ENCODE measurements at places on chromosomes 1 and 21.

- no peak for DNase-seq
Measured at GRCh38 chr1:15094056-15094455, 59.5 kb upstream of the TMEM51 start.

DNA sequence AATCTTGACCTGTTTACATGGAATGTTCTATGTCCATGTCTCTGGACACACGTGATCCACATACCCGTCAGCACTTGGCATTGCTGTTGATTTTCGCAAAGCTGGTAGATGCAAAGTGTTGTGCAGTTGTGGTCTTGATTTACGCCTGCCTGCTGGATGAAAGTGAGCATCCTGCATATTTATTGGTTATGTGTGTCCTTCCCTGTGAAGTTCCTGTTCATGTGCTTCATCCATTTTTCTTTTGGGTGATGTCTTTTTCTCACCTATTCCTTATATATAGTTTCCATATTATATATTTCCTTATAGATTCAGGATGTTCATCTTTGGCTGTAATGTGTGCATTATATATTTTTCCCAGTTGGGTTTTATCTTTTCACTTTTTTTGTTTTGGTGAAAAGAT is 6.5 kb downstream of the AGPAT3 start:
- no peak for DNase-seq

DNA sequence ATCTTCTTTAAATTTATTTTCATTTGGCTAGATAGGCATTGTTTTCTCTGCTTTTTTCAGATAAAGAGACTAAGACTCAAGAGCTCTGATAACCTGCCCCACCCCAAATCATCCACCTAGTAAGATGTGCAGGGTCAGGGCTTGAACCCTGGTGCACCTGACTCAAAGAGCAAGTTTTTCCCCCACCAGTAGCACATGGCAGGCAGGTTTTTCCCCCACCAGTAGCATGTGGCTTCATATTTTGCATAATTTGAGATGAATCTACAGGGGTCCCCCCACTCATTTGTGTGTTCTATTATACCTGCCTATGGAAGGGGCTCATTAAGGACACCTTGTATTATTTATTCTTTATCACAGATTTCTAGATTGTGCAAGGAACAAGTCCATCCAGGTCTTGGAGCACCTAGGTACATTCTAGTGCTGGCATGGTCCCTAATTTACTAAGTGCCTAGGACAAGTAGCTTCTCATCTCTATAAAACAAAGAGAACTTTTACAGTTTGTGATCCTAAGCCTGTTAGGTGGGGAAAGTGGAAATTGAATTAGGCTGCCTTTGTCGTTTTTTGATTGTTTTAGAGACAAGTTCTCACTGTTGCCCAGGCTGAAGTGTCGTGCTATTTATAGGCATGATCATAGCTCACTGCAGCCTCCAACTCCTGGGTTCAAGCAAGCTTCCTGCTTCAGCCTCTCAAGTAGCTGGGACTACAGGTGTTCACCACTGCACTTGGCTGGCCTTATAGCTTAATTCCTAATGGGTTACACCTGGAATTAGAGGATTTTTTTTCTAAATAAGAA is 13.2 kb upstream of the CTSE start:
- no peak for DNase-seq

GRCh38 chr1:159911326-159912070 is 11.5 kb upstream of the CFAP45 start:
- no peak for DNase-seq

DNA sequence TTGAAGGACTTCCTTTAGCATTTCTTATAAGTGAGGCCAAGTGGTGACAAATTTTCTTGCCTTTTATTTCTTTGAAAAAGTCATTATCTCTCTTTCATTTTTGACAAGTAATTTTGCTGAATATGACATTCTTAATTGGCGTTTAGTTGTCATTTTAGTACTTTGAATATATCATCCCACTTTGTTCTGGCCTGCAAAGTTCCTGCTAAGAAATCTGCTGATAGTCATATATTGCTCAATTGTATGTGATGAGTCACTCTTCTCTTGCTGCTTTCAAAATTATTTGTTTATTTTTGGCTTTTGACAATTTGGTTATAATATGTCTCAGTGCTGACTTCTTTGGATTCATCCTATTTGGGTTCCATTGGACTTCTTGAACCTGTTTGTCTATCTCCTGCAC is 312.6 kb downstream of the DUSP10 start:
- DNase-seq: no peak

DNA sequence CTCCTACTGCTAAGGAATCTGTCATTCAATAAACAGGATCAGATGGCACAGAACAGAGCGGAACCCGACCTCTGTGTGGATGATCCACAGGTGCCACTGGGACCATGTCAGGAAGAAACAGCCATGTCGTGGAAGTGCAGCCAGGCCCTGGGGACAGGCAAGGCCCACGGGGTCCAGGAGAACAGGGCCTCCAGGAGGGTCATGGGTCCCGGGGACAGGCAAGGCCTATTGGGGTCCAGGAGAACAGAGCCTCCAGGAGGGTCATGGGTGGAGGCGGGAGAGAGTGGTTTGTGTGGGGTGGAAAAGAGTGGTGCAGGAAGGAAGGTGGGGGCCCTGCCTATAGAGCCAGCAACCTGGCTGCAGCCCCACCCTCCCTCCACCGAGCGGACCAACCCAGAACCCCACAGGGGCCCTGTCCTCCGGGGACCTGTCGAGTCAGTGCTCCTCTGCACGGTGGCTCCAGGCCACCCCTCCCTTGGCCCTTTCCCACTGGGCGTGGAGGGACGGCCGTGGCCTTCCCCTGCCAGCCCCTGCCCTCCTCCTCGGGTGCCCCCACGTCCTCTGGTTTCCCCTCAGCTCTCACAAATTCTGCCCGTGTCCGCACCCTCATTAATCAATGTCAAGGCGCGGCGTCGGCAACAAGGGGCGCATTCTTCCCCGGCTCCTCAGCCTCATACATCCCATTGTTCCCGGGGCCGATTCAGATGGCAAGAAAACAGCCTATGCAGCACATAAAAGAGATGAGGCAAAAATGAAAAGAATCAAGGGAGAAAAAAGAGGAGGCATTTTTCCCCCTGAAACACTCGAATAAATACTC is 146.4 kb downstream of the PRDM16 start:
- no peak for DNase-seq

GRCh38 chr1:184494929-184495328 is 108.1 kb downstream of the C1orf21 start:
- DNase-seq: no peak

- DNase-seq: no peak
Measured at GRCh38 chr1:7680207-7680954, 90.7 kb upstream of the VAMP3 start.

GRCh38 chr1:85372683-85373377 is 92.1 kb downstream of the DDAH1 start:
- peak; percentile 43 for DNase-seq

GRCh38 chr1:235583511-235584001 is 66.0 kb downstream of the GNG4 start:
- DNase-seq: no peak

DNA sequence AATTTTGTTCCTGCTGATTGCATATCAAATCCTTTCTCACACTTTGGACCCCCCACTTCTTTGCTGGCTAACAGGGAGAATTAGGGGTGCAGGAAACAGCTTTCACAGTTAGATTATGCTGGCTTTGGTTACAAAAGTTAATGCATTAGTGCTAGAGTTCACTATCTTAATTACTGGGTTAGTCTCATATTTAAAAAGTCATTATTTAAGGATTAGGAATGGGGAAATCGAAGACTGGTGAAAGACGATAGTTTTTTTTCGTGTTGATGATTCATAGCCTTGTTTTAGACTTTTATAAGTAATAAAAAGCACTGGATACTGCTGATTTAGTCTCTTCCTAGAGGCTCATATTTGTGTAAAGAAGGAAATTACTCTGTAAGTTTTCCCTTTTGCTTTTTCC is 11.6 kb downstream of the ST6GALNAC3 start:
- no peak for DNase-seq

GRCh38 chr1:18817795-18818435 is 41.5 kb downstream of the TAS1R2 start:
- no peak for DNase-seq

- no peak for DNase-seq
Measured at GRCh38 chr21:25637851-25638659, 1.0 kb upstream of the JAM2 start.

- no peak for DNase-seq
Measured at GRCh38 chr21:42193721-42194120, 25.2 kb upstream of the ABCG1 start.

DNA sequence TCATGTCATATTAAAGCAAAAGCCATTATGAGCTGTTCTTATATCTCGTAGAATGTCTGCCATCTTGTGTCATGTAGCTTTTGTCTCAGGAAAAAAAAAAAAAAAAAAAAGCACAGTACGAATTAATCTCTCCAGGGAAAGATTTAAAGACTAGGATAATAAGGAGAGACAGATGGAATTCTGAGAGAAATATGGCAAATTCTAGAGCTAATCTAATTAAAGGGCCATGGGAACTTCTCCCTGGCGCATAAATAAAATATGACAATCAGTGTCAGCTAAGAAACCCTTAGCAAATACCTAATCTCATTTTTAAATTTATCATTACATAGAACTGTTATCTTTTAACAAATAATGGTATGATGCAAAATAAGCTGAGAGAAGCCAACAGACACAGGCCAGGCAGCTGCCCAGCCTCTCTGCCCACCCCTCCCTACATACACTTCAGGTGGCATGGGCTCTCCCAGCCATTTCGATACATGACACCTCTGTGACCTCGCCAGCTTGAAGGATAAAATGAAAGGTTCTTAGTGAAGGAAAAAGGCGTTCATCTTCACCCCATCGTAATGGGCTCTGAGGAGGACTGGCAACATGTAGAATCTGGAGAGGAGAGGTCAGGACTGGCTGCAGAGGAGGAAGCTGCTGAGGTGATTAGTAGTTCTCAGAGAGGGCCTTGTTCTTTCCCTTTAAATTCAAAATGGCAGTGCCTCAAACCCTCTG is 39.8 kb downstream of the DISC1 start:
- DNase-seq: no peak

DNA sequence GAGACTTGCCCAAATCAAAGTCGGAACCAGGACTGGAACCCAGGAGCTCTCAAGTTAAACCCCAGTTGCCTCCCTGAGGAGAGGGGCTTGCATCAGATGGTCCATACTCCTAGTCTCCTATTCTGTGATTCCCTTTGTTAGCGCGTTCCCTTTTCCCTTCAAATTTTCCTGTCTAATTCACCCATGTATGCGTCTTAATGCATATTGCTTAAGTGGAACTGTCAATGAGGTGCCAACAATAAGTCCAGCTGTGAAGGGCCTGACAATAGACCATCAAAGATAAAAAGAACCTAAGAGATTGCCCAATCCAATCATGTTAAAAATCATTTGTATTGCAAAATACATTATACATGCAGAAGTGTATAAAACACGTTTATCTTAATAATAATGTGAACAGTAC is 634 bp upstream of the SPATA6 start:
- no peak for DNase-seq

GRCh38 chr1:200866521-200866920 is 6.3 kb upstream of the GPR25 start:
- peak; percentile 28 for DNase-seq

- no peak for DNase-seq
Measured at GRCh38 chr21:41447356-41447755, 21.3 kb downstream of the MX1 start.
